ENCODE measurements at places on chromosomes 1 and 21.

GRCh38 chr1:162022626-162023025 lies 1.0 kb downstream of the OLFML2B start:
- DNase-seq = no peak

DNA sequence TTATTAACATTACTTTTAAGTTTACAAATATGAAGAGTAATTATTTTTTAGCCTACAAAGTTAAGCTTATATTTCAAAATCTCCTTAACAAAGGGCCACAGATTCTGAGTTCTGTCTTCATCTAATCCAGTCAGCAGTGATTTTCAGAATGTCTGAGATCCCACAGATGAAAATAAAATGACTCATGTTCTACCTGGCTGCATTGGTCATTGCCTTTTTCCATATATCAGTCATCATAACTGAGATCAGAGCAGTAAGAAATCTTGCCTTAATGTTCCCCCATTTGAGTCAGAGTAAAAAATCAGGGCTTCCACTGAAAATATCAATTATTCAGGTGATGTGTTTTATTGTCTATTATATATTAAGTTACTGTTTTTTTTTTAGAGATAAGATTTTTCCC lies 416.1 kb downstream of the MRPL39 start:
- DNase-seq = no peak

DNA sequence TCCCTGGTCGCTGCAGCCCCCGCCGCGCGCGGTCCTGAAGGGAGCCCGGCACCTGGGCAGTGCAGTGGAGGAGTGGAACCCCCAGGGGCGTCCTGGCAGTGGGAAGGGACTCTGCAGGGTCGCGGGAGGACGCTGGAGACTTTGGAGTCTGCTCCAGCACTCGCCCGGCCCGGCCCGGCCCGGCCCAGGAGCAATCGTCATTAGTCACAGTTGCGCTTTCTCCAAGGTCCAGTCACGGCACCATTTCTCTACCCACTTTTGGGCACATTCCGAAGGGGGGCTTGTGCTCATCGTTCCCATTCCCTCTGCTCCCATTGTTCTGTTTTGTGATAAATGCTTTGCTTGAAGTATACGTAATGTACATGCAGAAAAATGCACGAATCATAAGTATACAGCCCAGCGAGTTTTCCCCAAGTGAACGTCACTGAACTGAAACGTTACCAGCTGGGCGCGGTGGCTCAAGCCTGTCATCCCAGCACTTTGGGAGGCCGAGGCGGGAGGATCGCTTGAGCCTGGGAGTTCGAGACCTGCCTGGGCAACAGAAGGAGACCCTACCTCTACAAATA lies 999 bp downstream of the THAP3 start:
- no peak for DNase-seq

- DNase-seq = no peak
Measured at GRCh38 chr1:82299056-82299455, 498.3 kb downstream of the ADGRL2 start.

DNA sequence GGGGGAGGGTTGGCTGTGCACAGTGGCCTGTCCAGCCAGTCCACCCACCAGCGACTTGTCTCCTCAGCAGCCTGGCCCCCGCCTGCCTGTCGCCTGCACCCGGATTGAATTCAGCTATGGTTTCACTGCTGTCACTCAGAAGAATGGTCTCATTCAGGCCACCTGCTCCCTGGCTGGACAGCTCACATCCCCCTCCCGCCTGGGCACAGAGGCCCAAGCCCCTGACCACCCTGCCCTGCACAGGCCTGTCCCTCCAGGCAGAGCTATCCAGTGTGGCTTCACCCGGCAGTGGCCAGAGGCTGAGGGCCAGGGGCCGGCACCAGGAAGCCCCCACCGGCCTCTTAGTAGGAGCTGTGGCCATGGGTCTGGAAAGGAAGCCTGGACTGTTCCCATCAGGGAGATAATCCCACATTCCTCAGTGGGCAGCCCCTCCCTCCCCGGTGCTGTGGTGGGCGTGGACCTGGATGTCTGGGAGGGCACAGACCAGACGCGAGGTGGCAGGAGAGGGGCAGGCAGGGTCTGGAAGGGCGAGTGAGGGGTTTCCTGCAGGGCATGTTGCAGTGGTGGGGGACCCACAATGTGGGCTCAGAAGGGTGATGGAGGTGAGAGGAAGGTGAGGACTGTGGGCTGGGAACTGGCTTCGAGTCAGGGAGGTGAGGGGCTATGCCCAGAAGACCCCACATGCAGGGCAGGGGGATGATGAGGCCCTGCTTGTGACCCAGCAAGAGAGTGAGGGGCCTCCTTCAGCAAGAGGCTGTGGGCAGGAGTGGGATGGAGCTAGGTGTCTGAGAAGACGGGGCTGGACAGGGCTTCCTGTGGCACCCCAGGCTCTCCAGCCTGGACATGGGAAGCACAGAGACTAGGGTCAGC lies 30.4 kb downstream of the WNT9A start:
- peak; percentile 80 for DNase-seq

- DNase-seq = no peak
Measured at GRCh38 chr1:176058686-176059085, 148.4 kb downstream of the COP1 start.
